Chondrocyte (in vitro differentiated cells): ENCODE measurements at places on chromosomes 4 and X. TPM values are rescaled to one million over a fixed set of nuclear protein-coding genes. Genes with fewer than 3 reads are reported as not detected.

JADE1 gene
- 28.9 to 34.0 TPM (median 31.4 TPM) in 3 replicates for total RNA-seq

- DNase-seq: no peak
These were observed 115.1 kb downstream of the GALNTL6 start for GRCh38 chr4:171928336-171928735.

NOX1 gene
- not detected in 3 replicates for total RNA-seq

GRCh38 chr4:54094451-54094850, 5.5 kb upstream of the GSX2 start:
- DNase-seq: no peak

DNA sequence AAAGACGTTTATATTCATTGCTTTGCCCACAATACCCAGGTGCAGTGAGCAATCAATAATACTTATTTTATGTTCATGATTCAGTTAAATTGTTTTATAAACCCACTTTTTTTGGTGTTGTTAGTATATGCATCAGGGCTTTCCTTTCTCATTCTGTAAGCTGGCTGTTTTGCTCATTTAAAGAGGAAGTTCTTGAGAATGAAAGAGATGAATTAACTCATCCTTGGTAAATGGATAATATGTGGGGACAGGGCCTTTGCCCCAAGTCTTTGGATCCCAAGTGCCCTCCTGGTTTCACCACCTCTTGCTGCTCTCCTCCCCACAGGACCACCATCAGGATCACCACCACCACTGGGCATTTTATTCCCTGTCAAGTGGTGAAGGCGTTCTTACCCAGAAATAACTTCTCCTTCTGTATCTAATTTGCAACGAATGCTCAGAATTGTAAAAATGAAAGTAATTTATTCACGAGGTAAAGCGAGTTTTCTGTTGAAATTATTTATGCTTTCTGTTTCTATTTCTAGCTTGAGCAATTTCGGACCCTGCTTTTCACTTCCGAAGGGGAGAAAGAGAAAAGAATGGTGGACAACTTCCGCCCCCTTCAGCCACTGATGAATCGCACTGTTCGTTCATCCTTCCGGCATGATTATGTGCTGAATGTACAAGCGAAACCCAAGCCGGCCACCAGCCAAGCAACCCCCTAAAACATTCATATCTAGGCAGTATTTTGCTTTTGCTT, 8.2 kb upstream of the ZRSR2 start:
- no peak for DNase-seq

DNA sequence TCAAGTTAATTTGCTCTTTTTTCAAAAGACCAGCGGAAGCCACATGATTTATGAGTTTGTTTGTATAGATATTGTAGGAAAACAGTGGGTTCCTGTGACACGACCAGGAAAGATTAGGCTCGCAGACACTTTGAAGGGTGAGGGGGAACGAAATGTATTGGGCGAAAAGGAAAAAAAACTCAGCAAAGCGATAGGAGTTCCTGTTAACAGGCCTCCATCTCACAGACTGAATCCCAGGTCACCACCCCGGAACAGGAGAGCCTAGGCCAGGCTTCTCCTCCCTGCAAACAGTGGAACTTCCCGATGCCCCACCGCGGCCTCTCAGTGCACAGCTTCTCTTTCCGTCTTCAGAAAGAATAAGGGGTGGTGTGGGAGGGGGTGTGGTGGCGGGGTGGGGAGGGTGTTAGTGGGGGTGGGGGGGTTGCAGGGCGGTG, 181.8 kb upstream of the GPRIN3 start:
- no peak for DNase-seq

- no peak for DNase-seq
These were observed 124.1 kb upstream of the SPIN4 start for GRCh38 chrX:63475200-63475599.

- DNase-seq: peak; percentile 14
These were observed 21.7 kb downstream of the PJA1 start for GRCh38 chrX:69143530-69143929.

DNA sequence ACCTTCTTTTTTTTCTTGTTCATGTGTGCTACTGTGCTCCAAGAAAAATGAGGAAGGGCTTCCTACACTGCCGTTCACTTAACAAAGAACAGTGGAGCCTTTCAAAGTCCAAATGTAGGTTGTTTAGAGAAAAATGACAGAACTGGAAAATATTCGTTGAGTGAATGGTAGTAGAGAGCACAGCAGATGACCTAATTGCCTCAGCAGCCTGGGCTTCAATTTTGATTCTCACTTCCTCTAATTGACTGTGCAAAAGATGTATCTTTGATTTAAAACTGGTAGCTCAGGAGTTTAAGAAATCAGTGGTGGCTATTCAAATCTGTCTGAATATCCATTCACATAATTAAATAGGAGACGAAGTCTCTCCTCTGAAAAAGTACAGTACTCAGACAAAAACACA, 5.2 kb downstream of the NLGN4X start:
- DNase-seq: no peak

SSX5 gene
- not detected in 3 replicates for total RNA-seq

- DNase-seq: no peak
These were observed 7.6 kb downstream of the ENPEP start for GRCh38 chr4:110483516-110483915.

DNA sequence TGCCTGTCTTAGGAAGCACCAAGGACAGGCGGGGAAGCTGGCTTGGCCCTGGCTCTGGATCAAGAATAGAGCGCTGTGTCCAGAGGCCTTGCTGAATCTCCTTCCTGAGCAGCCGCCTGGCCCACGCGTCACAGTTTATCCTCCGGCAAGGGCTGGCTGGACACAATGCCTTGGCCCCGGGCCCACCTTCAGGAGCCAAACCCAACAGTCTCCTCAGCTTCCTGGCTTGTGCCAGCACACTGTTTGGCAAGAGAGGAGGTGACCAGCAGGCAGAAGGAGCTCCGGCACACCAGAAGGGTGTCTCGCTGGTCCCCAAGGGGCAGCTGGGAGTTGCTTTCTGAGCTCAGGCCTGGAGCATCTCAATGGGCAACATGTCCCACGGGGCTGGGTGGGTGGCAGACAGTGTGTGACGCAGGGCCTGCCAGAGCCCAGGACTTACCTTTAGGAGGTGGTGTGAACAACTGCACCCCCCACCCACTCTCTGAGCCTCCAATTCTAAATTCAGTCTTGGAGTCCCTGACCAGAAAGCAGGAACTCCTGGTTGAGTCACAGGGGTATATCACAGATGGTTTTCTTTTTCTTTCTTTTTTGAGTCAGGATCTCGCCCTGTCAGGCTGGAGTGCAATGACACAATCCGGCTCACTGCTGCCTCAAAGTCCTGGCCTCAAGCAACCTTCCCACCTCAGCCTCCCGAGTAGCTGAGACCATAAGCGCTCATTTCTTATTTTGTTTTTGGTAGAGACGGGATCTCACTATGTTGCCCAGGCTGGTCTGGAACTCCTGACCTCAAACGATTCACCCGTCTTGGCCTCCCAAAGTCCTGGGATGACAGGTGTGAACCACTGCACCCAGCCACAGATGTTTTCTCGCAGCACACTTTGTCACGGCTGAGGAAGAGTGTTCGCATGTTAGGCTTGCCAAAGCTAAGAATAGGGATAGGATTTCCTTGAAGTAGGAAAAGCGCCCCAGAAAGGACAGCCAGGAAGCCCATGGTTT, 361.2 kb downstream of the BCOR start:
- no peak for DNase-seq

- no peak for DNase-seq
These were observed 33.5 kb upstream of the SCRG1 start for GRCh38 chr4:173432430-173432829.

DNA sequence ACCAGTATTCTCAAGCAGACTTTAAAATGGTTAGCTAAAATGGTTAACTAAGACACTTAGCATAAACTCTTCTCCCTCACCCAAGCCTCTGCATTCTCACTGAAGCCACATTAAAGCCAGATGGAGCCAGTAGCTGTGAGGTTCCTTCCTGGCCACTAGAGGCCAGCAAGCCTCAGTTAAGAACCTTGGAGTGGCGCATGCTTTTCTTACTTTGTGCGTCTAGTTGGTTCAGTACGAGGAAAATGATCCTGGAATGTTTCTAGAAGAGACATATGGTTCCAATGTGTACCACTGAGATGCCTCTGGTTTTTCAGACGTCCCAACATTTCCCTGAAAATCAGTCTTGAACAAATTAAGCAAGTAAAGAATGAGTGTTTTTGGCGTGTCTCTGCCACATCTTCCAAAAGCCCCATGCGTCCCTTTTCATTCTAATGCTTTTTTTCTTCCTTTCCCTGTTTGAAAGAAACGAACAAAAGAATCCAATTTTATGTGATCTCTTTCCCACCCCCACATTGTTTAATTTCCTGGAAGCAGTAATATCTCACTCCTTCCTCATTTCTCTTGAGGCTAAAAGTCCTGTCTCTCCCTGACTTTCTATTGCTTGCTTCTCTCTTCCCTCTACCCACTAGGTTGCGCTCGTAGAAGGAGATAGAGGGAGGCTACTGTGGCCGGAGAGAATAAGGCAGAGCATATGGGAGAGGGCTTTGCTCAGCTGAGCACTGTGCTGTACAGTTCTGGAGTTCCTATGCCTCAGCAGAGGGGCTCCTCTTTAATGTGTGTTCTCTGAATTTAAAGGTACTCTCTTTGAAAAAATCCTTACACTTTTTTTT, 82.9 kb upstream of the TAB3 start:
- DNase-seq: no peak

DNA sequence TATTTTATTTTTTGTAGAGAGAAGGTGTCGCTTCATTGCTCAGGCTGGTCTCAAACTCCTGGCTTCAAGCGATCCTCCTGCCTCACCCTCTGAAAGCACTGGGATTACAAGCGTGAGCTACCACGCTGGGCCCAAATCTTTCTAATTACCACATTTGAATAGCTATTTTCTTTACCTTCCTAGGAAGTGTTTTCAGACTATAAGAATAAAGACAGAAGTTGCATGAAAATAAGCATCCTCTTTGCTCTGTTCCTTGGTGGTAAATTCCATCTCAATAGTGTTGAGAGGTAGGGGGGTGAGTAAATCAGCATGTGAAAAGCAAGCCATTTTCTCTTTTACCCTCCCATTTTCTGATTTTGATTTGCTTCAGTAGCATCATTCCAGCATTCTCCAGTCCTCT, 122.4 kb downstream of the LARP7 start:
- no peak for DNase-seq

GRCh38 chr4:58163156-58163555, 1053.0 kb upstream of the IGFBP7 start:
- no peak for DNase-seq

GRCh38 chr4:5036239-5036638, 15.0 kb upstream of the STK32B start:
- no peak for DNase-seq

GAGE12E gene
- total RNA-seq: not detected in 3 replicates

- DNase-seq: no peak
These were observed 14.1 kb downstream of the SLC10A7 start for GRCh38 chr4:146507632-146508031.

GRCh38 chr4:85474818-85475630, at the start of gene ARHGAP24:
Gene ARHGAP24 (plus strand): TSS chr4:85475150.
- DNase-seq: no peak

- no peak for DNase-seq
These were observed 146.0 kb upstream of the GPC4 start for GRCh38 chrX:133561251-133561650.

DNA sequence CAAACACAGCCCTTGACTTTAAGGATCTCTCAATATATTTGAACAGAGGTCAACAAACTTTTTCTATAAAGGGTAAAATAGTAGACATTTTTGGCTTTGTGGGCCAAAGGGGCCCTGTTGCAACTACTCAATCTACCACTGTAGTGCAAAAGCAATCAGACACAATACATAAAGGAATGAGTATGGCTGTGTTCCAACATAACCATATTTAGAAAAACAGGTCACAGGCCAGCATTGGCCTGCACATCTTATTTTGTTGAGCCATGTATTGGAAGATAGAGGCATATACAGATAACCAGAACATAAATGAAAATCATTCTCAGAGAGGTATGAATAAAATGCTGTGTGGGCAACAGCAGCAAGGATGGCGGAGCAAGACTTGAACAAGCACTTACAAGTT, 49.8 kb downstream of the MID1 start:
- no peak for DNase-seq

DNA sequence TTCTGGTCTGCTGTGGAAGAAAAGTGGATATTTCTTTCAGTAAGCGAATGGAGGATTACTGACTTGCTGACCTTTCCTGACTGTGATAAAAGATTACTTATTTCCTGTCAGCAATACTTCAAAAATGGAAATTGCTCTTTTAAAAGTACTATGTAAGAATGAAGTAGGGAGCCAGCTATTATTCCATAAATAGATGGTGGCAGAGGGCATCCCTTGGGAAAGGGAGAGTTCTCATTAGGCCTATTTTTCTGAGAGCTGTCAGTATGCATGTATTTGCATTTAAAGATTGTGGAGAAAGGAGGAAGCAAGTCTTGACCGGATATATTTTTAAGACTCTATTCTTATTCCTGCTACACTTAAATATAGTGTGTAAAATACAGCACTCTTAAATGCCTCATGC, 37.2 kb downstream of the TMEM47 start:
- no peak for DNase-seq

DNA sequence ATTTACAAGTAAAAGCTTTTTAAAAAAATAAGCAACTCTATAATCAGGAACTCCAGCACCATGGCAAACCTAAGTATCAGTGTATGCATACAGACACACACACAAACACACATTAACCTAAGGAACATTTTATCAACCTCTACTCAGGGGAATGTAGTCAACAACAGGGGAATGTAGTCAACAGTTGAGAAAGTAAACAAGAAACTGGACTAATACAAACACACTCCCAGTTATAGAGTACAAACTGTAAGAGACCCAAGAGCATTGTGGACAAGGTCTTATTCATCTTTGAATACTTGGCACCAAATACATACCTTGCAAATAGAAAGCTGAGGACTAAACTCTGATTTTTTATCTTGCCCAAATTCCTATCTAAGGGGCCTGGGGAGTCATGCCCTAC, 36.2 kb downstream of the PAPSS1 start:
- DNase-seq: no peak

DNA sequence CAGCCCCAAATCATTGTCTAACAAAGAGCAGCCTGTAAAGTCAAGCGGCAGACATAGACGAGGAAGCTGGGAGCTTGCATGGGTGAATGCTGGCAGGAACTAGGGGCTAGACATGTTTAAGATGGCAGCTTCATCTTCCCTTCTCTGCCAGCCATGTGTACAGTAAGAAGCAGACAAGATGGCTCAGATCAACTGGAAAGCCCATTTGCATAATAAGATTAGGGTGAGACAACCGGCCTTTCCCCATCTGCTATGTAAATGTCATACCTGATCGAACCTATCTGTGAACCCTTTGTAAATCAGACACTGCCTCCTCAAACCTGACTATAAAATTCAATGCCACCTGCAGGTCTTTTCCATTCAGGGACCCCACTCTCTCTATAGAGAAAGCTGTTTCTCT, 22.8 kb upstream of the HADH start:
- no peak for DNase-seq
